ENCODE measurements at places on chromosomes 11 and 22.
A peak's percentile ranks its signal among the peaks of the same experiment; 100 is the strongest.

DNA sequence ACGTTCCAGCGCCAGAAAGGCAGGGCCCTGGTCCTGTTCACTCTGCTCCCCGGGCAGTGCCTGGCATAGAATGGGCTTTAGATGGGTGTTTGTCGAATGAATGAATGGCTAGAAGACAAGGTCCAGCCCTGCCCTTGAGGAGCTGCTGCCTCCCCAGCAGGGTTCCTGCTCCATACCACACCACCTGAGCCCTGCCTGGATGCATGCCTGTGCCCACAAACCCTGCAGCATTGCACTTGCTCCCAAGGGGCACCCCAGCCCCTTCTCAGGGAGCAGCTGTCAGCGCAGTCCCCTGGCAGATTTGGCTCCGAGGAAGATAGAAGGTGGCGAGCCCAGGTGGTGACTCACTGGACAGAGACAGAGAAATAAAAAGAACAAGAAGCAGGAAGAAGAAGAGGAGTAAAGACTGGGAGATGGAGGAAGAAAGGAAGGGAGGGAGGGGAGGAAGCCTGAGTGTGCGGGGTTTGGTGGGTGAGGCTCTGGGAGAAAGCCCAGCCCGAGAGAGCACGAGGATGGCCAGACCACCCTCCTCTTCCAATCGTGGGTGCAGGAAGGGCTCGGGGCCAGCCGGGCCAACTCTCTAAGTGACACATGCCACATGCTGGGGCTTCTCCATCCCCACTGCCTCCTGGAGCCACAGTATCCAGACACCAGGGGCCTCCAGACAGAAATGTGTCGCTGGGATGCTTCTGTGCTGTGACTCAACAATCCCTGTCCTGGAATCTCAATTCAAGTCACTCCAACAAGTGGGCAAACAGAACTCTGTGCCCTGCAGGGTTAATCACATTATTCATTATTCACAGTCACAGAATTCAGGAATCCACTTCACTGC, 1474.3 kb downstream of the BRD1 start:
- no peak for DNase-seq

- DNase-seq: no peak
Measured at GRCh38 chr11:117993988-117994745, 8.0 kb downstream of the IL10RA start.

GRCh38 chr11:72753341-72754148, 1.3 kb upstream of the ARAP1 start:
- DNase-seq: no peak

GRCh38 chr22:17086296-17086695, 1.5 kb downstream of the IL17RA start:
- DNase-seq: no peak

GRCh38 chr22:42889304-42889703, 32.2 kb upstream of the ARFGAP3 start:
- no peak for DNase-seq

GRCh38 chr11:36594316-36594989, at the start of gene IFTAP:
Gene IFTAP, plus strand, starts transcription at chr11:36594502. Its CDS starts 15,602 bp downstream, at chr11:36610104.
- DNase-seq: peak; percentile 85

DNA sequence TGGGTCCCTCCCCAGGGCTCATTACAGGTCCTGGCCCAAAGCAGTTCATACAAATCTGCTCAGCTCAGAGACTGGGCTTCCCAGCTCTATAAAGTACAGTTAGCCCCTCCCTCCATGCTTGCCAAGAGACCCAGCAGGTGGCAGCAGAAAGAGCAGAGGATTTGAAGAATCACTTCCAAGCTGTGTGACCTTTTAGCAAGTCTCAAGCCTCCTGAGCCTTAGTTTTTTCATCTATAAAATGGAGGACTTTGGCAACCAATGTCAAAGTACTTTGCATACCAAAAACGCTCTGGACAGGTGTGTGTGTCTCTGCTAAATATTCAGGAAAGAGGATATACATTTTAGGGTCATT, 26.6 kb downstream of the RELT start:
- DNase-seq: no peak

DNA sequence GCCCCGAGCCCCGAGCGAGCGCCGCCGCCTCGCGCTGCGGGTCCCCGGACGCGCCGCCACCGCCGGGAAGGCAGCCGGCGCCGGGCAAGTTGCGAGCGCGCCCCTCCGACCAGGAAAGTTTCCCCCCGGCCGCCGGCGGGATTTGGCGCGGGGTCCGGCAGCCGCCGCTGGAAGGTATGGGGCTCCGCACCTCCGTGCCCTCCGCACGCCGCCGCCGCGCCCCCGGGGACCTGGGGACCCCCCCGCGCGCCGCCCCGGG, 281 bp downstream of the TSPAN18 start:
- no peak for DNase-seq

- no peak for DNase-seq
Measured at GRCh38 chr11:14359501-14360031, 583 bp upstream of the RRAS2 start.

GRCh38 chr11:115464269-115464668, 39.9 kb downstream of the CADM1 start:
- no peak for DNase-seq

GRCh38 chr11:9231848-9232177, 33.3 kb downstream of the DENND5A start:
- DNase-seq: no peak

- DNase-seq: no peak
Measured at GRCh38 chr11:12764187-12764914, 90.1 kb downstream of the TEAD1 start.

DNA sequence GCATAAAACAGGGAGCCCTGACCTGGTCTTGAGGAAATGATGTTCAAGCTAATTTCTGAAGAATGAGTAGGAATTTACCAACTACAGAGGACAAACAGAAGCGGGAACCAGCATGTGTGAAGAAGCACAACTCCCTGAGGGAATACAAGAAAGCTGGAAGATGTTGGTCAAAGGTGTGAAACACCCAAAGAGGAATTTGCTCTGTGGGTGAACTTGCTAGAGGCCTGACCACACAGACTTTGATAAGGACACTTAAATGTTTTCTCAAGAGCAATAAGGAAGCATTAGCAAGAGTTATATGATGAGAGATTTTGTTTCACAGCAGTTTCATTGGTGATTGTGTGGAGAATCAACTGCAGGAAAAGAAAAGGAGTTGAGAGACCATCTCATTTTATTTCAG, 17.6 kb downstream of the SLC5A12 start:
- DNase-seq: no peak

- no peak for DNase-seq
Measured at GRCh38 chr11:3132831-3133260, 32.3 kb downstream of the OSBPL5 start.

GRCh38 chr11:116911976-116912734, 74.7 kb upstream of the APOA1 start:
- DNase-seq: no peak

- no peak for DNase-seq
Measured at GRCh38 chr11:112334381-112334780, 73.7 kb upstream of the PLET1 start.

DNA sequence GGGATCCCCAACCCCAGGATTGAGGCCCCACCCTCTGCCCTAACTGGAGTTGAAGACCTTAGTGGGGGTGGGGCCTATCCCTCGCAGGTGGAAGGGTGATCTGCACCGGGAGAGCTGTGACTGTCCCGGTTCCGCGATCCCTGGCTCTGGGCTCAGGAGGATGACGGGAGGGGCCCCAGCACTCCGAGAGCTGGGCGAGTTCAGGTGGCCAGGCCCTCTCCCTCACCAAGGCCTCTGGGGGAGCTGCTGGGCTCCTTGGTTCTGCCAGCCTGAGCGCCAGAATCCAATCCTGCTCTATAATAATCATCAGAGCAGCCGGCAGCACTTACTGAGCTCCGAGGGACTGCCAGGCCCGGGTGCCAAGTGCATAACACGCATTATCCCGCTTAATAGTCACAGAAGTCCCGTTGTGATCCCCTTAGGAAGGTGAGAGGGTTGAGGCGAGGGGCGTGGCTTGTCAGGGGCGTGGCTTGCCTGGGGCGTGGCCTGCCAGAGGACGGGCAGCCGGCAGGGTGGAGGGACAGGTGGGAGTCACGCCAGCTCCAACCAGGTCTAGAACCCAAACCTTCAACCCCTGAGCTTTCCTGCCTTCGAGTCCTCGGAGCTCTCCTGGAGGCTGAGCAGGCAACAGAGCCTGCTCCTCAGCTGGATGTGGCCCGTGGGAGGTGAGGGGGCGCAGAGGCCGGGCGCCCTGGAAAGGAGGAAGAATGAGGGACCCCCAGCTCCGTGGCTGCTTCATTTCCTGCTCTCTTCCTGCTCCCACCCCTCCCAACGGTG, 7.3 kb upstream of the SYT7 start:
- no peak for DNase-seq

- DNase-seq: no peak
Measured at GRCh38 chr11:65440831-65441499, 18.4 kb downstream of the NEAT1 start.

- no peak for DNase-seq
Measured at GRCh38 chr22:42256930-42257329, 13.5 kb downstream of the TCF20 start.

- DNase-seq: no peak
Measured at GRCh38 chr11:117074119-117074518, 24.1 kb downstream of the SIK3 start.

GRCh38 chr22:43404673-43405385, 7.0 kb upstream of the MPPED1 start:
- no peak for DNase-seq

GRCh38 chr11:952406-953385, 27.0 kb downstream of the AP2A2 start:
- no peak for DNase-seq

DNA sequence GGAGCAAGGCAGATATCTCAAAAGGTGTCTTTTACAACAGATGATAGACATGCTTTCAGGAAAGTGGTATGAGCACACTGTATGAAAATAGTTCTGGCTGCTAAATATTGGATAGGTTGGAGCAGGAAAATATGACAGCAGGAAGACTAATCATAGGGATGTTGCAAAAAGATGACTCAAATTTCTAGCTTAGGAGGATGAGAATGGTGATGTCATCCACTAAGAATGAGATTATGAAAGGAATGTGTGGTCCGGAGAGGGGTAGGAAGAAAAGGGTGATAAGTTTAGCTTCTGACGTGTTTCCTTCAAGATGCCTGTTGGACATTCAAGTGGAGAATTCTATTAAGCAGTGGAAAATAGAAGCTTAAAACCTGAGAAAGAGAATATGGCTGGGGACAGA, 46.4 kb downstream of the RCN1 start:
- peak; percentile 76 for DNase-seq

GRCh38 chr11:3920148-3920852, 64.8 kb downstream of the STIM1 start:
- no peak for DNase-seq

GRCh38 chr11:12846786-12847615, 162.1 kb upstream of the RASSF10 start:
- DNase-seq: no peak

GRCh38 chr11:1793081-1793480, 29.4 kb upstream of the CTSD start:
- DNase-seq: no peak

- no peak for DNase-seq
Measured at GRCh38 chr11:4511282-4512245, 29.1 kb downstream of the OR52K1 start.

GRCh38 chr11:116962108-116962507, 124.7 kb upstream of the APOA1 start:
- DNase-seq: no peak

DNA sequence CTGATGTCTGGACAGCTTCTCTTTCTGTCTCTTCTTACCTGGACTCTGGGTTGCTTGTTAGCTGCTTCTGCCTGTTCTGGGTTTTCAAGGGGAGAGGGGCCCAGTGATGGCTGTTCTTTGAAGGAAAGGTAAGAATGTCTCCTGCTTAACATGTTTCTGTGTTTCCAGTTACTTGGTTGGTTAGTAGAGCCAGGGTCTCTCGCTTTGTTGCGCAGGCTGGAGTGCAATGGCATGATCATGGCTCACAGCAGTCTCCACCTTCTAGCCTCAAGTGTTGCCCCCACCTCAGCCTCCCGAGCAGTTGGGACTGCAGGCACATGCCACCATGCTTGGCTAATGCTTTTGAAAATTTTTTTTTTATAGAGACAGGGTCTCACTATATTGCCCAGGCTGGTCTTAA, 126.6 kb downstream of the BCR start:
- DNase-seq: no peak
